ENCODE measurements at places on chromosomes 7 and 10.

- DNase-seq = no peak
Observed at GRCh38 chr7:120760050-120760449, 97.9 kb downstream of the TSPAN12 start.

DNA sequence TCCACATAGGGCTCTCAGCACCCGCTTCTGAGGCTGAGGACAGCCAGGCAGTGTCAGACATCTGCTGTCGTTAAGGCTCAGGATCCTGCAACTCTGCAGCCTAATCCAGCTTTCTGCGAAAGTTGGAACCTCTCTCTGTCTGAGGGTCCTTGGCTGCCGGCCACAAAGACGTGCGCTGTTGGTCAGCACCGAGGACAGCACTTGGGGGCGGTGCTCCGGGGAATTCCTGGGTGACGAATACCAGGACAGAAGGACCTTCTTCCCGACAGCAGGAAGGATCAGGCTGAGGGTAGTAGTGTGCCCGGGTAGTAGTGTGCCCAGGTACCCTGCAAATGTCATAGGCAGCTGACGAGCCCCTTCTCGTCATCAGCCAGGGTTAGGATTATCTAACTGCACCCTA, 16.0 kb upstream of the RASGEF1A start:
- DNase-seq = no peak

- DNase-seq = no peak
Observed at GRCh38 chr10:69202332-69202731, 17.8 kb upstream of the HKDC1 start.

DNA sequence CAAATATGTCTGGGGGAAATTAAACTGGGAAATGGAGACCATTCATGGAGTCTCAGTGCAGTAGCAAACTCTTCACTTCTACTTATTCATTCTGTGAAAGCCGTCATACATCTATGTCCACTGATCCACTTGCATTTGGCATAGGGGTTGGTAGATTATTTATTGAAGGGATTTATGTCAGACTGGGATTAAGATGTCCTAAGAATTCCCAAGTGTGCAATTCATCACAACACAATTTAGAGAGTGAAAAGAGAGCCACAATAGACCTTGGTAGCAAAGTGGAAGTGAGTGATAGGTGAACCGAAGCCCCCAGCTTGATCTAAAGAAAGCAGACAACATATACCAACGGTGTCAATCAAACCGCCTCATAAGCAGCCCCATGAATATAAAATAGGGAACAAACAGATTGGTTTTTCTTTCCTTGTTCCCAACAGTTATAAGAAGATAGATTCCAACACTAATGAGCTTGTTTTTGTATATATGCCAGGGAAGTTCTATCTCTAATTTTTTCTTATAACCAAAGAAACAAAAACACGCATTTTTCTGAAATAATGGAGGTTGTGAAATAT, 234.3 kb downstream of the CACNA2D1 start:
- DNase-seq = no peak

DNA sequence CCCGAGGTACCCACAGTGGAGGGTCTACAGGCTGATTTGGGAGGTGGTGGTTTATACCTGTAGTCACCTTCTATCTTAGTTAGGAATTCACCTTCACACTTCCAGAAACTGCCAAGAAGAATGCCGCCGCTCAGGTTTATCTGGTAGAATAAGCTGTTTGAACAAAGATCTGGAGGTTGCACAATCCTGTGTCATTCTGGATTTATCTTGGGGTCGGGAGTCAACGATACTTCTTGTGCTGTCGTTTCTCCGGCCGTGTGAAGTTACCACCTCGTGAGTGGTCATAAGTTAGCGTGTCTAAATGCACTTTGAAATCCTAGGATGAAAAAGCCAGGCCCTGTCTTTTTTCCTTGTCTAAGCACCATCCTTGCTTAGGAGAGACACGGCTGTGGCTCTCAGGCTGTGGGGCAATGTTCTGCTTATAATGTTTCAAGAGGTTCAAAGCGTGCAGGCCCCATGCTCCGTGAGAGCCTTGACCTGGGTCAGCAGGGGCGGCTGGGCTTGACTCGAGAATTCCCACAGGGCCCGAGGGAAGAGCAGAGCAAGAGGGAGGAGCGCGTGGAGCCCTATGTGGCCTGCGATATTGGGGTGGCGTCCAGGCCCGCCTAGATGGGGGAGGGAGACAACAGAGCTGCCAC, 35.5 kb downstream of the GRIFIN start:
- DNase-seq = no peak

GRCh38 chr10:369684-370448, 234.6 kb downstream of the ZMYND11 start:
- DNase-seq = no peak

- DNase-seq = no peak
Observed at GRCh38 chr7:98568891-98569290, 48.2 kb upstream of the NPTX2 start.

GRCh38 chr7:116800594-116800993, 61.8 kb upstream of the CAPZA2 start:
- DNase-seq = no peak

GRCh38 chr7:67661-68395, 124.5 kb upstream of the FAM20C start:
- no peak for DNase-seq

DNA sequence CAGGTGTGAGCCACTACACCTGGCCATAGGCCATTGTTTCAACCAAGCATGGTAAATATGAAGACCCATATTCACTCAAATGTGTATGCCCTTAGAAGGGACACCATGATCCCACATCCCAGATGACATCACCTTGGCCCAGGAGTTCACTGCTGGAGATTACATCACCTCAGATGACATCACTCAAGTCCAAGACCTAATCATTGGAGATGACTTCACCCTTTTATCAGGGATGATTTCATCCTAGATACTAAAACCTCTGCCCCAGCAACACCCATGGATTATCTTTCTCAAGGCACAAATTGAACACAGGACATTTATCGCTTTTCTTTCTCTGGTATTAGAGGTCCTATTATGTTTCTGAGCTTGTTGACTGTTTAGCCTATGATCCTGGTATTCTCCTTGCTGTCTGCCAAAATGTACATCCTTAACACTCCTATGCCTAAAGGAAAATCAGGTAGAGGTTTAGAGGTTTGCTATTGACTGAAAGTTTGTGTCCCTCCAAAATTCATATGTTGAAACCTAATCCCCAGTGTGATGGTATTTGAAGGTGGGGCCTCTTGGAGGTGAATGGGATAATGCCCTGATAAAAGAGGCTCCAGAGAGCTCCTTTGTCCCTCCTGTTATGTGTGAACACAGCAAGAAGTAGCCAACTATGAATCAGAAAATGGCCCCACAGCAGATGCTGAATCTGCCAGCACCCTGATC, 9.8 kb upstream of the CYP2C18 start:
- no peak for DNase-seq

Measured in stimulated activated CD4-positive, alpha-beta T cell treated with anti-CD3 and anti-CD28 coated beads, Interleukin-12 subunit alpha, Interleukin-12 subunit beta, amount 100 ng/mL, for 24 hours (primary cell).